Activated naive CD4-positive, alpha-beta T cell (primary cell): ENCODE measurements at places on chromosomes 16 and 17.

- DNase-seq: no peak
Observed at GRCh38 chr16:51763072-51763661, 612.1 kb upstream of the SALL1 start.

GRCh38 chr17:60680754-60681153 is 3.1 kb downstream of the BCAS3 start:
- no peak for DNase-seq

GRCh38 chr16:12350945-12351344 is 374.4 kb downstream of the SNX29 start:
- DNase-seq: no peak

GRCh38 chr17:76416899-76417298 is 32.5 kb downstream of the SPHK1 start:
- DNase-seq: no peak
